Naive B cell (primary cell): ENCODE measurements at places on chromosomes 2 and 18. TPM values are rescaled to one million over a fixed set of nuclear protein-coding genes. Genes with fewer than 3 reads are reported as not detected.
A peak's percentile ranks its signal among the peaks of the same experiment; 100 is the strongest.

DNA sequence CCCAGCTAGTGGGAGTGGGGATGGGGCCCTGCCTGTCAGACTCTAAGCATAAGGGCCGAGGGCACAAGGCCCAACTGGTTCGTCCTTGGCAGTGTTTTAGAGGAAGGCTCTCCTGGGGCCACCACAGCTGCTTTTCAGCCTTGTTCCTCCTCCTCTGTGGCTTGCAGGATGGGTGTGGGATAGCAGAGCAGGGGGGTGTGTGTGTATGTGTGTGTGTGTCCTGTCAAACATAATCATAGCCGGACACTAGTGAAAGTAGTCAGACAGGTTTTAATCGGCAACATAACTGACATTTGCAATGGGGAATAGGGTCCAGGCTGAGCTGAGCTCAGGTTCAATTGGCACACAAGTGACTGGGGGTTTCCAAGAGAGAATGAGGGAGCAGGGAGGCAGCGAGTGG, 114.2 kb downstream of the SEPTIN10 start:
- DNase-seq = no peak

DNA sequence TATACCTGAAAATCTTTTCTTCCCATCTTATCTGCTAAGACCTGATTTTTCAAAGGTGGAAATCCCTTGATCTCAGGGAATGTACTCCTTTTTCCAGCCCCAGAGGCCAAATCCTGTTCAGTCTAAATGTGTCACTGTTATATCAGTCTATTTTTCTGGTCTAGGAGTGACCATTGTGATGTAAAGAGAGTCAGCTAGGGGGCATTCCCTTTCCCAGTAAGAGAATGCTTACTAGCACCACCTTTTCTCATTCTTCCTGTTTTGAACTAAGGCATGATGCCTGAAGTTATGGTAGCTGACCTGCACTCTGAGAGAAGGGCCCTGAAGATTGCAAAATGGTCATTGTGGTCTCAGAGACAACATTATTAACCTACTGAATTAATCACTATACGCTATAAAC, 124.1 kb upstream of the XIRP2 start:
- no peak for DNase-seq

- DNase-seq = no peak
These were observed 1.6 kb downstream of the COX7A2L start for GRCh38 chr2:42359304-42359964.

- DNase-seq = peak; percentile 17
These were observed 82.0 kb upstream of the IL1R2 start for GRCh38 chr2:101909760-101910159.

DNA sequence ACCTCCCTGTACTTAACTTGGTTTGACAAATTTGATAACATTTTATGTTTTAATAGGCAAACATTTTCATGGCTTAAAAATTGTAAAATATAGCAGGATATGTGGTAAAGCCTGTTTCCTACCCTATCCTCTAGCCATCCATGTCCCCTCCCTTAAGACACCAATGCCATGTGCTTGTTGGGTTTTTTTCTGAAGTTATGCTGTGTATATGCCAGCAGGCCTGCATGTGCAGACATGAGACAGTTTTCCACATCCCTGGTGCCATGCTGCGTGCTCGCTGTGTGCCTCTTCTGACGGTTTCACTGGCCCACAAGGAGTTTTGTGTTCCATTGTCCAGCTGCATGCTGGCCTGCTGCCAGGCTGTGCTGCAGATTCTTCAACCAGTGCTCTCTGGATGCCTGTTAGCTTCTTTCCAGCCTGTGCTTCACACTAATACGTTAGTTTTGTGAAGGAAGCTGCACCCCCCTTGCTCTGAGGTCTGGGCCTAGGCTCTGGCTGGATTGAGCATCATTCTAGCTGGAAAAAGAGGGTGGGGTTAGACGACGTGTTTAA, 16.9 kb downstream of the INPP4A start:
- no peak for DNase-seq

GRCh38 chr2:138018866-138019688, 54.8 kb downstream of the HNMT start:
- no peak for DNase-seq

DNA sequence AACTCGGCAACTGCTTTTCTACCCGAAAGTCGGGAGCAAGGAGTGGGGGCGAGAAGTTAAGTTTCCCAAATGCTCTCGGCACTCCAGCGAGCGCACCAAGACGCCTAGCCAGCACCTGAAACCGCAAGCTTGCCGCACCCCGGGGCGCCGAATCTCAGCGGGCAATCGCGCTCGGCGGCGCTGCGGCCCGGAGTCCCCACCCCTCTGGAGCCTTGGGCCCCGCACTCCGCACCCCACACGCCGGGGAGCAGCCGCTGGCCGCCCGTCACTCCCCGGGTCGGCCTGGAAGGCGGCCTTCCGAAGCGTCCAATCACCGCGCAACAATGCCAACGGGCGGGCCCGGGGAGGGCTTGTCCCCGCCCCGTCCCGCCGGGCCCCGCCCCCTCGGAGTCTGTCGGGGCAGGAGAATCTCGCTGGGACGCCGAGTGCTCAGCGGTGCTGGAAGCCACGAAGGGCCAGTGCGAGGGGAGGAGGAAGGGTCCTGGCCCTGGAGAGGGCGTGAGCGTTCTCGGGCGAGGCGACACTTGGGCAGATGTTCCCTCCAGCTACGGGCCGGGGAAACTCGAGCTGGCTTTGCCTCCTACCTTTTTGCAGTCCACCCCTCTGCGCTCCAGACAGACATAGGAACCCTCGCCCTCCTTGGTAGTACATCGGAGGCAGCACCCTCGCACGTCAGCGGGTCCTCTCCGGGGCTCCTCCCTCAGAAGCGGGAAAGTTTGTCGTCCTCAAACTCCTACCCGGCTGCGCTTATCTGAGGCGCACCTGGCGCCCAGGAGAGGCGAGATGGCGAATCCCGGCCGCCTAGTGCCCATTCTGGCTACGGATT, 1.1 kb upstream of the ZBTB7C start:
- DNase-seq = peak; percentile 9

- no peak for DNase-seq
These were observed 518 bp upstream of the NFU1 start for GRCh38 chr2:69437751-69438154.

DNA sequence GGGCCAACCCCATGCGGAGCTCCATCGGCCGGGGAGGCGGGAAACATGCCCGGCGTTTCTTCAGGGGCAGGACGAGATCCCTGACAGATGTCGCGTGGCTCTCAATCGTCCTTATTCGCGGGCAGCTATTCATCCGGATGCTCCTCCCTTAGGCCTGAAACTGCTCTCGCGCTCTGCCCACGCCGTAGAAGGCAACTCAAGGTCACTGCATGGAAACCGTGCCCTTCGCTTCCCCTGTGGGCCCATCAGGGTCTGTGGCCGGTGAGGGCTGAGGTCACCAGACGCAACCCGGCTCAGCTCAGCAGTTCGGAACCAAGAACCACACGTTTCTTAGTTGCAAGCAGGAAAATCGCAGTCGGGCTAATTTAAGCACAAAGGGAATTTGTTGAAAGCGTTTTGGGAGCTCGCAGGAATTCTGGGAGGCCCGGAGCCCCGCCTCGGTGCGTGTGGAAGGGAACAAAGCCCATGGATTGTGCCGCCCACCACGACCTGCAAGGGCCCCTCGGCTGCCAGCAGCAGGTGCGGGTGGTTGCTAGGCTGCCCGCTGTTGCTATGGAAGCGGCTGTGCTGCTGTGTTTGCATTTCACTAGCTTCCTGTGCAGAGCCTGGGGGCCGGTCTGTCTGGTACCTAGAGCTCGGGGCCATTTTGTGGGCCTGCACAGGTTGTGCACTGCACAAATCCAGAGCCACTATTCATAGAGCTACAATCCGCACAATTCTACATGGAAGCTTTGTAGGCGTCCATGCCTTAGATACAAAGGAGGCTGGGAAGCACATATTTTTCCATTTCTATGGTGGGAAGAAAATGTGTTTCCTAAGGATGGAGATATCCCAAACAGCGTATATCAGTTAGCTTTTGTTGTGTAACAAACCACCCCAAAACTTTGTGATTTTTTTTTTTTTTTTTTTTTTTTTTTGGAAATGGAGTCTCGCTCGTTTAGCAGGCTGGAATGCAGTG, 6.0 kb upstream of the ALLC start:
- DNase-seq = peak; percentile 73

- no peak for DNase-seq
These were observed 514.4 kb upstream of the CHAC2 start for GRCh38 chr2:53253244-53253643.

GRCh38 chr2:6554466-6554865, 311.2 kb downstream of the CMPK2 start:
- DNase-seq = no peak

- DNase-seq = no peak
These were observed 39.8 kb downstream of the LPIN1 start for GRCh38 chr2:11786191-11786590.

GRCh38 chr18:77007251-77007650, 125.3 kb downstream of the MBP start:
- no peak for DNase-seq

DNA sequence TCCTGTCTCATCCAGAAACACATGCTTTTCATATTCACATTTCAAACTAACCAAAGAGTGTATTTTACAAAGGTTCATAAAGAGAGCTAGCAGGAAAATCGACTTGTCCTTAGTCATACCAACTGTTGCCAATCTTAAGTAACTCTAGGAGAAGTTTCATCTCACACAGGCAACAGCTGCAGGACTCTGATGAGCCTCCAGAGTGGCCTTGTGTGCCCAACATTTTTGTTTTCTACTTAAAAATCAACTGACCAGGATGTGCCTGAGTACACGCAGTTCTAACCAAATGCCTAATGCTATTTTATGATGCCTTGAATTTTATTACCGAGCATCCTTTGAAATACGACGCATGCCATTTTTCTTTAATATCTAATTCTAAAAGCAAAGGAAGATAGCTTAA, 595.9 kb upstream of the LRRTM4 start:
- no peak for DNase-seq

GRCh38 chr2:72003796-72004195, 143.9 kb downstream of the CYP26B1 start:
- no peak for DNase-seq

DNA sequence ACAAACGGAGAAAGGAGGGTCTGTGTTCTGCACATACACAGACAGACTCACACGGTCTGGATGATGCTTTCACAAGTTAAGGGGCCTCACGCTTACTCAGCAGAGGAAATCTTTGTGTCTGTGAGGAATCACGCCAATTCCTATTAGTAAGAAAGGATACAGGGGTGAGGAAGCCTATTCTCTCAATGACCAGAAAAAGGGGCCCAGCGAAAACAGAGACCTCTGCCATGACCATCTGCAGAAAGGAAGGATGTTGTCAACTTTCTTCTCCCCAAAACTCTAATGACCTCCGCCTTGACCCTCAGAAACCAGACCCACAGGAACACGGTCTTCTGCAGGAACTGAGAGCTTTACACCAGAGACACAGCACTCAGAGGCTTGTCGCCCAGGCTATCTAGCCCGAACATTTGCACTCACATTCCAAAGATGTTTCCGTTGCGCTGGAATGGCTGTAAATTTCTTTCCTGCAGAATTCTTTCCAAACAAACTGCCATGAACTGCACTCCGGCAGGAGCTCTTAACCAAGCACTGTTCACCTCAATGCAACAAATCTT, 186.3 kb downstream of the TCF4 start:
- no peak for DNase-seq

- DNase-seq = no peak
These were observed 5.3 kb upstream of the RPL37A start for GRCh38 chr2:216493334-216493685.

DNA sequence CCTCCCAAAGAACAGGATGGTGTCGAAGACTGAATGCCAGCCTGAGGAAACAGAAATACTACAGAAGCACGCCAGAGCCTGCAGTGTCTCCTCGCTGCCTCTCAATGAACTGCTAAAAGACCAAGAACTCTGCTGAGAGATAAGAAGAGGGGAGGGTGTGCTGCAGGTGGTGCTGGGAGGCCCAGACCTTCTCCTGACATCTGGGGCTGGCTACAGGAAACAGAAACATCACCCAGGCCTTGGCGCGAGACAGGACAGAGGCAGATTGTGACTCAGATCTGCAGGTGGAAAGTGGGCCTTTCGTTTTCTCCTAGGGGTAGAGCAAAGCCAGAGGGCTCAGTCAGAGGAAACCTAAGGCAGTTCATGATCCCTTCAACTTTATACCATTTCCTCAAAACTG, 250.3 kb upstream of the TCF4 start:
- DNase-seq = no peak

The DES gene
- not detected for polyA plus RNA-seq

The COBLL1 gene
- polyA plus RNA-seq = 81.9 TPM

The MAB21L4 gene
- not detected for polyA plus RNA-seq

The PIEZO2 gene
- polyA plus RNA-seq = not detected

The ALLC gene
- polyA plus RNA-seq = not detected

The RAB27B gene
- 0.72 TPM for polyA plus RNA-seq

The RBBP8 gene
- polyA plus RNA-seq = 11.4 TPM

The C2orf66 gene
- polyA plus RNA-seq = not detected

The SLC11A1 gene
- polyA plus RNA-seq = 2.4 TPM
